ENCODE measurements at places on chromosomes 4 and X. TPM values are rescaled to one million over a fixed set of nuclear protein-coding genes. Genes with fewer than 3 reads are reported as not detected.

The GASK1B gene
- total RNA-seq = 3.8 TPM

The GAGE13 gene
- not detected for total RNA-seq

The CLDN22 gene
- not detected for total RNA-seq

The SFRP2 gene
- 1.4 TPM for total RNA-seq

The ANXA10 gene
- not detected for total RNA-seq

- no peaks in the 10 kb centered on the region for H3K36me3 ChIP-seq
- no peaks in the 10 kb centered on the region for H3K4me1 ChIP-seq
- no peak overlapping the region for H3K4me3 ChIP-seq
- no peak overlapping the region for H3K27ac ChIP-seq
These were observed 388.4 kb upstream of the RASGEF1B start for GRCh38 chr4:81860111-81860510.

DNA sequence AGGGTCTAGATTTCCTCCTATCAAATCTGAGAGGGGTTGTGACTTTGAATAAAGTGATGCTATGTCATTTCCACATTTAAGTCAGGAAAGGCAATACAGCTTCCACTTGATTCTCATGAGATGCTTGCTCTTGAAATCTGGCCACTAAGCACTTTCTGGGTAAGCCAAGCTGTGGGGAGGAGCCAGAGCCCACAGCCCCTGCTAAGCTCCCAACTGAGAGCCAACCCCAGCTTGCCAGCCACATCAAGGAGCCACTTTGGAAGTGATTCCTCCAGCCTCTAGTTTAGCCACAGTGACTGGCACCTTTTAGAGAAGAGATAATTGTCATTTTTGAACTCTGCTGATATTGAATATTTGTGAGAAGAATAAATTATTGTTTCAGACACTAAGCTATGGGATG lies 1441.5 kb upstream of the IGFBP7 start:
- no peak for DNase-seq
- H3K27me3 ChIP-seq = no peaks in the 10 kb centered on the region
- no peaks in the 10 kb centered on the region for H3K4me1 ChIP-seq
- H3K27ac ChIP-seq = no peak overlapping the region
- no peak overlapping the region for H3K4me3 ChIP-seq
- H3K36me3 ChIP-seq = no peaks in the 10 kb centered on the region

- H3K4me1 ChIP-seq = no peaks in the 10 kb centered on the region
- DNase-seq = peak; percentile 10
- no peaks in the 10 kb centered on the region for H3K27me3 ChIP-seq
- no peaks in the 10 kb centered on the region for H3K36me3 ChIP-seq
These were observed 95.6 kb downstream of the ADAMTS3 start for GRCh38 chr4:72473434-72473900.

GRCh38 chr4:174859904-174860303 lies 30.9 kb upstream of the GLRA3 start:
- H3K27me3 ChIP-seq = no peaks in the 10 kb centered on the region
- DNase-seq = no peak
- no peak overlapping the region for H3K27ac ChIP-seq
- H3K36me3 ChIP-seq = no peaks in the 10 kb centered on the region
- no peak overlapping the region for H3K4me3 ChIP-seq
- H3K4me1 ChIP-seq = no peaks in the 10 kb centered on the region

All from A673 (cell line).